ENCODE measurements at places on chromosomes 16 and 17.

DNA sequence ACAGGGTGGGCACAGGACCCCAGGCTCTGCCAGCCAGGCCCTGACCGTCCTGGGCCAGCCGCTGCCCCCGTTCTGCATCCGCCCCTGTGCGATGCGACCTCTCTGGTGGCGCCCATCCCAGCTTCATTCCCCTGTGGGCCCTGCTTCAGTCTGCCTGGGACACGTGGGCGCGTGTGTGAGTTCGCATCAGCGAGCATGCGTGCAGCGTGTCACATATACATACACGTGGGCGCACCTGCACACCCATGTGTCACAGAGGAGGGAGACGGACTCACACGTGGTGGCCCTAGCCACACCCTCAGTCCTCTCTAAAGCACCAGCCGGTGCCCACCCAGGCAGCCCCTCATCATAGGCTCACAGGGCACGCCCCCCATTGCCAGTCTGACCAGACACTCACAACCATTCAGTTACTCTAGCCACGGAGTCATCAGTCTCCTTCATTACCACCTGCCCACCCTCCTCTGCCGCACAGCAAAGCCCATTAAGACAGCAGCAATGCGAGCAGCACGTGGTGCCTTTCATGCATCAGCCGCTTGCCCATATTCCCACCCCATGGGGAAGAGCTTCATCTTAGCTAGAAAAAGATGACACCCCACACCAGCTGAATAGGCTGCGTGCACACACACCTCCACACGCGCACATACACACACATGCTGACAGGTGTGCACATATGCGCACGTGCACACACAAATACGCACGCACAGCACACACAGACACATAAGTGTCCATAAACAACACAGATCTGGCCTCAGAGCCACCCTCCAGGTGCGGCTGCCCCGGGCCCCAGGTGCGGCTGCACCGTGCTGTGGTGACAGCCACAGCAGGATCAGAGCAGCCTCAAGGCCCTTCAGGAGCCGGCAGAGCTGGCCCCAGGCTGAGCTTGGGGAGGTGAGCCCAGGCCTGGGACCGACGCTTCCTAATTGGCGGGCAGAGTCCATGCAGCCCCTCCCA is 9.5 kb upstream of the CDH15 start:
- no peak for DNase-seq

GRCh38 chr16:15521758-15522509 is 87.5 kb downstream of the BMERB1 start:
- no peak for DNase-seq

DNA sequence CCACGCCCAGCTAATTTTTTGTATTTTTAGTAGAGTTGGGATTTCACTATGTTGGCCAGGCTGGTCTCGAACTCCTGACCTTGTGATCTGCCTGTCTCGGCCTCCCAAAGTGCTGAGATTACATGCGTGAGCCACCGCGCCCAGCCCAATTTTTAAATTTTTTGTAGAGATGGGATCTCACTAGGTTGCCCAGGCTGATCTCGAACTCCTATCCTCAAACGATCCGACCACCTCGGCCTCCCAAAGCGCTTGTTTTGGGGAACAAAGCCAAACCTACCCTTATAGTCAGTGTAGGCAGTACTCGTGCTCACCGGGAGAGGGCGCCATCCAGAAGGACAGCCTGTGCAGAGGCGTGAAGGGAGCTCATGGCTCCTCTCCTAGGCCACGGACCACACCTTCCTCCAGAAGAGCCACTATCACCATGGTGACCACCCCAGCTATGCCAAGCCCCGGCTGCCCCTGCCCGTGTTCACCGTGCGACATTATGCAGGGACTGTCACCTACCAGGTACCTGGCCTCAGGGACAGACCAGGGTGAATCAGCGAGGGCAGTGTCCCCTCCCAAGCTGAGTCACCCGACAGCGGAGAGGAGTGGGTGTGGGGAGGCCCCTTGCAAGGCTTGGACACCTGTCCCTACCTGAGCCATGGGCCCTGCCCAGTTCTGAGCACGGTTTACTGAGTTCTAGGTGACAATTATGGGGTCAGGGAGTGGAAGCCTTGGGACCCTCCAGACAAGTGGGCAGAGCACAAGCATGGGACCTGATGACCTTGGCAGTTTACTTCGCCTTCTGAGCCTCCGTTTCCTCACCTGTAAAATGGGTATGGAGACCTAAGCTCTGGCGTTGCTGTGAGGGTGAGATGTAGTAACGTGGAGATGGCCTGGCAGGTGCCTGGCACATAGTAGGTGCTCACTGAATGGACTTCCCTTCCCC is 13.7 kb downstream of the MYO15B start:
- peak; percentile 89 for DNase-seq

DNA sequence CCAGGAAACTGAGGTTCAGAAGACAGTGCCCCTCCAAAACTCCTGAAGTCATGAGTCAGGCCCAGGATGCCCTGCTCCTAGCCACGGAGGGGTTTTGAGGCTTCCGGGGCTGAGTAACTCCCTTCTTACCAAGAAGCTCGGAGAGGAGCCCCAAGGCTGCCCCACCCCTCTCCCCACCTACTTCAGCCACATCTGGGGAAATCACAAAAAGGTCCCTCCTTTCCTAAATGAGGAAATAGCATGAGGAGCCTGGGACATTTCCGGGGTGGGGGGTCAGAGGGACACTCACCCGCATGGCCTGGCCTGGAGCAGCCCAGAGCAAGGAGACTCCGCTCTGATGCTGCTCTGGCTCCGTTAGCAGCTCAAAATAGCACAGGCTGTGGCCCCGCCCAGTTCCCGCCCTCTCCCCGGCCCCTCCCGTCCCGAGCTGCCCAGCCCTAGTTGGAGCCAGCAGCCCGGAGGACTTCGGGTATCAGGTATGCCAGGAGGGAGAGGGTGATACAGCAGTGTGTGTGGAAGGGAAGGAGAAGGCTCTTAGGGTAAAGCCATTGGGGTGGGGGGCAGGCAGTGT is 40.1 kb downstream of the MYO18A start:
- DNase-seq = peak; percentile 64

GRCh38 chr17:57517632-57518456 is 227.3 kb downstream of the CCDC182 start:
- no peak for DNase-seq

DNA sequence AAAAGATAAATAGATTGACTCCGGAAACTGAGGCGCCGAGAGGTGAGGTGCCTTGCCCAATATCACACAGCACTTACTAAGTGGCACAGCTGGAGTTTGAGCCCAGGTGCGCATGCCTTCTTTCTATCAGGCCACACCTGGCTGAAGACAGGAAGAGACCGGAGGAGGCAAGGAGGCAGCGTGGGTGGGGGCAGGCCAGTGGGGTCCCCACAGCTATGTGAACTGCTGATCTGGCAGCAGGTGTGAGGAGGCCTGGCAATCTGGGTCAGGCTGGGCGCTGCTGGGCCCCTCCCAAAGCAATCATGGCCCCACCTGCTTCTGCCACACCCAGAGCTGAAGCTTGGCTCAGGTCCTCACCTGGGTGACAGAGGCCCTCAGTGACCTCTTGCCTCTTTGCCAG is 1.9 kb upstream of the GDPD3 start:
- DNase-seq = no peak

GRCh38 chr17:36994438-36994837 is 45.7 kb downstream of the AATF start:
- no peak for DNase-seq

DNA sequence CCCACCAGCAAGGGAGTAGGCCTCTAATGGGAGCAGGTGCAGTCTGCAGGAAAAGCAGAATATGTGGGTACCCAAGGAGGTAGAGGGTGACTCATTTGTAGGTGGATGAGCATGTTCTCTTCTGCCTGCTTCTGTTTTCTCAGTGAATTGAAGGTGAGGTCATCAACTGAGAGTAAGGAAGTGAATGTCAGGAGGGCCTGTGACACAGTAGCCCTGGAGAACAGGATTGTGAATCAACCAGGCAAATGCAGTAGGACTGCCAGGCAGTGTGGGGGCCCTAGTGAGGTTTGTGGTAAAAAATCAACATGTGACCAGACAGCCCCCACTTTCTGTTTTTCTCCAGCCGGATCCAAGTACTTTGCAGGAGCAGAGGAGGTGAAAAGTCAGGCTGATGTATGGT is 150.5 kb upstream of the SOX9 start:
- DNase-seq = no peak

- DNase-seq = no peak
Measured at GRCh38 chr17:60049936-60050335, 28.8 kb downstream of the HEATR6 start.

- DNase-seq = no peak
Measured at GRCh38 chr16:82043680-82044584, 8.9 kb downstream of the HSD17B2 start.

- DNase-seq = no peak
Measured at GRCh38 chr17:54887787-54888186, 12.9 kb upstream of the TOM1L1 start.

GRCh38 chr17:50379351-50380132 is 6.5 kb downstream of the EME1 start:
- DNase-seq = no peak

GRCh38 chr17:17814162-17815061 is 22.4 kb downstream of the SREBF1 start:
- DNase-seq = no peak

DNA sequence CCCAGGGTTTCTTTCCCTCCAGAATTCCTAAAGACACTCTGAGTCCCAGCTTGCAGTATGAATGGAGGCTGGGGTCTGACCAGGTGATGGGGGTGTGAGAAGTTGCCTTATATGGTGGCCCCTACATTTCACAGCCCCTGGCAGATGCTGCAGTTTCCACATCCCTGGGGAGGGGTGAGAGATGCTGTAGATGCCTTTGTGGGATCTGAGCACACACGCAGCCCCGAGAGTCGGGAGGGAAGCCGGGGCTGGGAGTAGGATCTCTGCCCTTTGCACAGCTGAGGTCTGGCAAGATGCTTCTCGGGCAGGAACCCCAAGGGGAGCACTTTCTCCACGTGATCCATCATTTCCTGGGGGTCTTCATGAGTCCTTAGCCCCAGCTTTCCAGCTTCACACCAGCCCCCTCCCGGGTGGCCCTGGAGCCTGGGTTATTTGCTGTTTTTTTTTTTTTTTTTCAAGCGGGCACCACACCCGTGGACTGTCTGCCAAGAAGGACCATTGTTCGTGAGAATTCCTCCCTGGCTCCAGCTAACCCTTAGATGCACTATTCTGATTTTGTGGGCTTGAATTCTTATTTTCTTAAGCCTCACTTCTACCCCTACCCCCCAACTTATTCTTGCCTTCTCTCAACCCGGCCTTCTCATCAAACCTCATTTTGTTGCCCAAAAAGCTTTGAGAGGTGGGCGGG is 50.6 kb downstream of the NTN1 start:
- no peak for DNase-seq

DNA sequence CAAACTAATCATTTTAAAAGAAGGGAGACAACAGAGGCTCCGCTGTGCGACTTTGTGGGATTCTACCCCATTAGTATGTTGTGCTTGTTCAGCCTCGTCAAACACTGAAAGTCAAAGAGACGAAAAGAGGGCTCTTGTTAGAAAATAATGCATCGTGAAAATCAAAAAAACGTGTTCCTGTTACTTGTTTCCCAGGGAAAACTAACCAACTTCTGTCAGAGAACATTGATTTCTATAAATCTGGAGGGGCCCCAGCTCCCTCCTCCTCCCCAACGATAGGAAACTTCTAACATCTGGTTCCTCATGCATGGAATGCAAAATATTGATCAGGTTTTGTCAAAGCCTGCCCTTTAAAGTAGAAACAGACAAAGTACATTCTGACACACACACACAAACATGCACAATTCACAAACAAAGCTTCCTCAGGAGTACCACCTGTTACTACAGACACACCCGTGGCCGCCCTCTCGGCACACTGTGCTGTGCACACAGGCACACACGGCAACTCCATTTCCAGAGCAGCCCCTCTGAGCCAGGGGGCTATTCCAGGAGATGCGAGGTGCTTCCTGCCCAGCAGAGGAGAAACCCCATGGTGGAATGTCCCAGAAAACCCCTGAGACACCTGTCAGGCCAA is 151.3 kb downstream of the ZFHX3 start:
- no peak for DNase-seq

GRCh38 chr17:67221062-67221998 is 23.7 kb downstream of the HELZ start:
- DNase-seq = no peak

- no peak for DNase-seq
Measured at GRCh38 chr17:75109046-75109406, 743 bp upstream of the ARMC7 start.

DNA sequence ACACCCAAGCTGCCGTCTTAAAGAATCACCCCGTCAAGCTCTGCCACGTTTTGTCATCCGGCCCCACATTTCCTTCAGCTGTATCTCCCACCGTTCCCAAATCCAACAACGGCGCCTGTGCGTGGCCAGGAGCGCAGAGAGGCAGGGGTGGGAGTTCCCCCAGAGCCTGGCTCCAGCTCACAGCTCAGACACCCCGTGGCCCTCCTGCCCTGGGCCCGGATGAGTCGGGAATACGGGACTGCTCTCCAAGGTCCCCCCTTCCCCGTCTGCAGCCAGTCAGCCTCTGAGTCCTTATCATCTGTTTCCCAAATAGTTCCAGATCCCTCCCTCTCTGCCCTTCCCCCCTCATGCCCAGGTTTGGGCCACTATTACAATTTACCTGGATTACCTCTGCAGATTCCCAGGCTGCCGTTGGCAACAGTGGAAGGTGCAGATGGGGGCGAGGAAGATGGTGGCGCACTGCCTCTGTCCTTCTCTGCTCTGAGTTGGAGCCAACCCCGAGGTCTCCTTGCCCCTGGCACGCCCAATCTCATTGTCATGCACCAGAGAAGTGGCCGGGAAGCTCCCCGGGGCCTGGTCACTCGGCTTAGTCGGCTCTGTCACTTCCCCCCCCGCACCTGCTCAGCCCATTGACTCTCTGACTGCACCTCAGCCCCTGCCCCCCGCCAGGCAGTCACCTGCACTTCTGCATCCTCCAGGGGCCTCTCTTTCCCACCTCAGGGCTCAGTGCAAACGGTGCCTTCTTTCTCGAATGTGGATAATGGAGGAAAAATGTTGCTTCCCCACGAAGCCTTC is 18.3 kb upstream of the RPTOR start:
- DNase-seq = no peak

- DNase-seq = no peak
Measured at GRCh38 chr16:82807311-82807710, 180.5 kb downstream of the CDH13 start.

DNA sequence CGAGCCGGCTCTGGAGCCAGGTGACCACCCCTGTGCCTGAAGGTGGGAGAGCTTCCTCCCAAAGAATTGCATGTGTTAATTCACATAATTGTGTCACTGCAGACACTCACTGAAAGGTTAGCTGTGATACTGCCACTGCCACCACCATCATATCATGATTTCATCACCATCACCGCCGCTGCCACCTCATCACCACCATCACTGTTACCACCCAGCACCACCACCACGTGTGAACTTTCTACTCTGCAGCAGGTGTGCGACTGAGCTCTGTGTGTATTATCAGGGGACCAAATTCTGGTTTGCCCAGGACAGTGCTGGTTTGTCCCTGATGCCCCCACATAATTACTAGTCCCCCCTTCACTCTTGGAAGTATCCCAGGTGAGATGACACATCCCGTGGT is 15.2 kb downstream of the BCAR1 start:
- DNase-seq = no peak

- peak; percentile 60 for DNase-seq
Measured at GRCh38 chr17:78185981-78186691, 716 bp downstream of the TK1 start.

DNA sequence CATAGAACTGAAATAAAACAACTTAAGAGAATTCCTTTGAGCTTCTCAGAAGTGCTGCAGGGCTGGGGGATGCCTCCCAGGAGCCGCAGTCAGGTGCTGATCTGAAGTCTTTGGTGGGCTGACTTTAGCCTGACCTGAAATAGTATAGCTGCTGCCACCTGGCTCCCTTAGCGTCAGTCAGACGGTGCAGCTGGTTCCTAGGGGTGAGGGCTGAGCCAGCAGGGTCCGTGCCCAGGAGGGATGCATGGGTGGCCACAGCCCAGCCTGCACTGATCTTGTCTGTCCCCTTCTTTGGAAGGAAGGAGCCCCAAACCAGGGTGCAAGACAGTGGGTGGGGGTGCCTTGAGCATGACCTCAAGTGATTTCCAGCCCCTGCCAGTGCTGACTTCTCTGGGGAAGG is 11.5 kb downstream of the MAPT start:
- no peak for DNase-seq

All from KBM-7 (cell line).